SK-N-SH (cell line): ENCODE measurements at places on chromosomes 12 and 14. TPM values are rescaled to one million over a fixed set of nuclear protein-coding genes. Genes with fewer than 3 reads are reported as not detected.
A peak's percentile ranks its signal among the peaks of the same experiment; 100 is the strongest.

CCDC184 gene
- 4.2 and 5.8 TPM in 2 replicates for polyA plus RNA-seq

CARMIL3 gene
- 0.32 and 0.43 TPM in 2 replicates for polyA plus RNA-seq

GRCh38 chr14:104139460-104140212 lies 1.2 kb downstream of the KIF26A start:
- H3K27ac ChIP-seq, result no peak overlapping the region
- peak overlapping the region; percentile 70 for H3K4me3 ChIP-seq
- peaks cover 17% of the 10 kb centered on the region for H3K27me3 ChIP-seq
- no peaks in the 10 kb centered on the region for H3K36me3 ChIP-seq
- no peak for DNase-seq

DNA sequence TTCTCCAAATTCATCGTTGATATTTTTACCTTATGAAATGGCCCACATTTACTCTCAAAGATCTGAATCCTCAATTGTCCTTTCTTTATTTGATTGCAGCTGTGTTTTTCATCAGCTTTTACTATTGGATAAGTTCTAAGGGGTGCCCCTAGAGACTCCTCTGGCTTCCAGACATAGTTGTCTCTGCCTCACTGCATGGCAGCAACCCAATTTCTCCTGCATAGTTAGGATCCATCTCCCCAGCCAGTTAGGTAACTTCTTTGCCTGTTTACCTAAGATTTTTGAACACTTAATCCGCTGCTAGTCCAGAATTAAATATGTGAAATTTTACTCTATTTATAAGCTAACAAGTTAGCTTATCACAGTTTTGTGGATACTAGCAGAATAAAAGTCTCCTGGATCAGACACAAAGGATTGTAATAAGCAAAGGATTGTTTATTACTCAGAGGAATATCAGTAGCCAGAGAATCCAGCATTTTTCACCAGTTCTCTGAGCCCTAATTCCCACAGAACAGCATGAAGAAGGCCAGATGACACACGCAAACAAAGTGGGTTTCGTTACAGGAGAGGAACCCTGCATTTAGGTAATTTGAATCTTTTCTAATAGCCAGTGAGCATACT lies 101.1 kb downstream of the BBS10 start:
- H3K4me1 ChIP-seq, result peaks cover 13% of the 10 kb centered on the region
- no peak overlapping the region for H3K27ac ChIP-seq
- H3K4me3 ChIP-seq, result no peak overlapping the region
- H3K27me3 ChIP-seq, result no peaks in the 10 kb centered on the region

DNA sequence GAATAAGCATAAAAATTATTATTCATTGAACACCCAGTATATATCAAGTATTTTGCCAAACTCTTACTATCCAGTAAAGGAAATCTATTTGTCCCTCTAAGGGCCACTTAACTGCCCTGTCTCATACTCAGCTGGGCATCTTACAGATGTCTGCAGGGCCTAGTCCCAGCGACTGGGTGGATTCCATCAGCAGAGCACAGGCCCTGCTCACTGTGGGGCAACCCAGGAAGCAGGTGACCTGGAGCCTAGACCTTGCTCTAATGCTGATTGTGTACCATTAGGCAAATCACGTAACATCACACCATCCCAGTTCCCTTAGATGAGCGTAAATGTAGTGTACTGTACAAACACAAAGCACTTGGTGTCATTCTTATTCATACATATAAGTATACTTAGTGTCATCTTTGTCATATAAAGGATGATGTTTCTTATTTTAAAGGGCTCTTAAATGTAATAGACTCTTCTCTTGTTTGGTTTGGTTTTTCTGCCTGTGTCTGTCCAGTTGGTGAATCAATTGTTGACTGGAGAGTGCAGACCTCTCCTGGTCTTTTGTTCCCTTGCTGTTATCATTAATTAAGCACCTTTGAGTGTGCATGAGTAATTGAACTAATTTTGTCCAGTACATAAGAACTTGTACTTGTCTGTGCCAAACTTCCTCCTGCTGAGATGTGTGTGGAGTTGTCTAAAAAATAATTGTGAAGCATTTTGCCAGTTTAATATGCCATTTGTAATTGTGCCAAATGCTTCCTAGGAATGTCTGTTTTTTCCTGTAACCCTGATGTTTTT lies 49.3 kb downstream of the RAB35 start:
- H3K27me3 ChIP-seq, result peaks cover 4% of the 10 kb centered on the region; the same call in 1 of the 2 replicates
- no peaks in the 10 kb centered on the region for H3K36me3 ChIP-seq
- H3K27ac ChIP-seq, result no peak overlapping the region
- H3K4me1 ChIP-seq, result peaks cover 2% of the 10 kb centered on the region; the same call in 1 of the 2 replicates
- no peak overlapping the region for H3K4me3 ChIP-seq

- no peaks in the 10 kb centered on the region for H3K4me1 ChIP-seq
- no peak for DNase-seq
- H3K4me3 ChIP-seq, result no peak overlapping the region
- H3K27ac ChIP-seq, result no peak overlapping the region
- peaks cover 61% of the 10 kb centered on the region; the same call in 1 of the 2 replicates for H3K36me3 ChIP-seq
These were observed 30.4 kb downstream of the CCDC92 start for GRCh38 chr12:123942238-123942653.

- no peak for DNase-seq
- no peak overlapping the region; the same call in 1 of the 2 replicates for H3K27ac ChIP-seq
- H3K4me3 ChIP-seq, result no peak overlapping the region
- H3K27me3 ChIP-seq, result no peaks in the 10 kb centered on the region
These were observed 423.7 kb downstream of the LRIG3 start for GRCh38 chr12:58496411-58497190.

- DNase-seq, result no peak
- no peaks in the 10 kb centered on the region for H3K27me3 ChIP-seq
- H3K36me3 ChIP-seq, result no peaks in the 10 kb centered on the region
- H3K4me3 ChIP-seq, result no peak overlapping the region
These were observed 26.8 kb upstream of the DAAM1 start for GRCh38 chr14:59161561-59162175.

- H3K36me3 ChIP-seq, result peaks cover 63% of the 10 kb centered on the region
- no peaks in the 10 kb centered on the region for H3K27me3 ChIP-seq
- H3K4me3 ChIP-seq, result no peak overlapping the region
- H3K27ac ChIP-seq, result no peak overlapping the region
- H3K4me1 ChIP-seq, result no peaks in the 10 kb centered on the region
- DNase-seq, result no peak
These were observed 47.7 kb downstream of the ATP6V1D start for GRCh38 chr14:67311868-67312267.
